Tibial artery (tissue), 4 donors: ENCODE measurements at places on chromosomes 2 and 18.
A peak's percentile ranks its signal among the peaks of the same experiment; 100 is the strongest.

DNA sequence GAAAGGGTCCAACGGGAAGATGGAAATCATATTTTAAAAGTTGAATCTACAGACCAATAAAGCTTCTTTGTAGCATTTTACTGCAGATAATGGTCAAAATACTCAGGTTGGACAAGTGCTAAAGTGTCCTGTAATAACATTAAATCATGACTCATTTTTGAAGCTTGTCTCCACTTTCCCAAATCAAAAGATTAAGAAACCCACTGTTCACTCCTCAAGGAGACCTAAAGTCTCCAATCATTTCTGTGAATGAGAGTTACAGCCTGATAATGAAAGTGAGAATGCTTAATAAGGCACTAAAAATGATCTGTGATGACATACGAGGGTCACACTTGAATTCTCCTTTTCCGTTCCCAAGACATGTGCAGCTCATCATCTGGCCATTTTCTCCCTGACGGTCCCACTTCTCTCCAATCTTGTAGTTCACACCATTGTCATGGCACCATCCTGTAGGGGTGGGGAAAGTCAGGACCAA is 53.4 kb downstream of the ATIC start:
- no peak for DNase-seq

DNA sequence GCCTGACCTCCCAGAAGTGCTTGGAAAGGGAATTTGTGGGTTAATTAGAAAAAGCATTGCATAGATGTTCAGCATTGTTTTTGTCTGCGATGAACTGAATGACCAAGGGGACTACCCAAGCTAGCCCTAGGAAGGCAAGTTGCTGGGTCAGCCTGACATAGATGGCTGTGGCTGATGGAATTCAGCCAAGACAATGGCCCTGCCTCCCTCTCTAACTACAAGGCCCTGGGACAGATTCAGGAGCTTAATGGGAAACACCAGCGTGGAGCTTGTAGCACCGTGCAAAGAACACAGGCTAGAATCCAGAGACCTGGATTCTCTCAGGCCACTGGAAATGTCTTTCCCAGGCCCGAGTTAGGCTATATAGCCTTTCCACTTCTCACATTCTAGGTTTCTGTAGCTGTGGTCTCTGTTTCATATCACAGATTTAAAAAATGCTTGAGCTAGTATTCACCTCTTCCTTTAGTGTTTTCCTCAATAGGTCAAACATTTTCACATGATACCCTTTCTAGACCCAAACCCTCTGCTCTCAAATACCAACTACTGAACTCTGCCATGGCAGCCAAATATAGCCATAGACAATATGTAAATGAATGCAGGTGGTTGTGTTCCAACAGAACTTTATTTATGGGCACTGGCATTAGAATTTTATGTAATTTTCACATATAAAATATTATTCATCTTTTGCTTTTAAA is 294.3 kb upstream of the MEX3C start:
- no peak for DNase-seq

GRCh38 chr2:233006648-233007047 is 6.4 kb downstream of the NGEF start:
- DNase-seq: peak; percentile 38

GRCh38 chr18:62611453-62612288 is 88.8 kb downstream of the ZCCHC2 start:
- no peak for DNase-seq

GRCh38 chr2:10375570-10376281 is 72.4 kb downstream of the ODC1 start:
- DNase-seq: no peak

DNA sequence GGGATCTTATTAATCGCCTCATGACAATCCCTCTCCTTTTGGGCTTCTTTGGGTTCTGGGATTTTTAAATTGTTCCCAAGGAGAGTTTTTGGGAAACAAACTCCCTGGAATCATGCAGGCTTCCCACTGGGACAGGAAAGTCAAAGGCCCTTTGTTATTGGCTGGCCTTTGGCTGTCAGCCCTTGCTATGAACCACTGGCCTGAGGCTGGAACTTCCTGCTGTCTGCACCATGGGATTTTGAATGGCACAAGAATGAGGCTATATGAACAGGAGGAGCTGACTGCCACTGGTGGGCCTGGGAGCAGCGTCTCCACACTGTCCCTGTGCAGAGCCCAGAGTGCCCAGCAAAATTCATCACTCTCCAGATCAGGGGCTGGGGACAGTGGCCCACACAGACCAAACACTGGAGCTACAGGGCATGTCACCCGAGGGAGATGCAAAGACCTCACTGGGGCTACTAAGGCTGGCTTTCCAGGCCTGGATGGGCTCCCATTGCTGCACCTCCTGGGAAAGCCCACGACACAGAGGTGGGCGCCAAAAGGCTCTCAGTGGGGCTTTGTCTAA is 35.7 kb downstream of the STEAP3 start:
- DNase-seq: no peak

GRCh38 chr2:158745067-158745865 is 49.9 kb upstream of the DAPL1 start:
- DNase-seq: no peak

GRCh38 chr2:72204156-72204785 is 56.6 kb upstream of the CYP26B1 start:
- no peak for DNase-seq

GRCh38 chr2:194223218-194223617 is 1433.8 kb upstream of the SLC39A10 start:
- no peak for DNase-seq

- no peak for DNase-seq
Measured at GRCh38 chr2:23635442-23636340, 250.7 kb downstream of the KLHL29 start.

- no peak for DNase-seq
Measured at GRCh38 chr18:44048846-44049245, 631.8 kb upstream of the SETBP1 start.

GRCh38 chr2:190947711-190948251 is 66.2 kb downstream of the STAT1 start:
- no peak for DNase-seq

DNA sequence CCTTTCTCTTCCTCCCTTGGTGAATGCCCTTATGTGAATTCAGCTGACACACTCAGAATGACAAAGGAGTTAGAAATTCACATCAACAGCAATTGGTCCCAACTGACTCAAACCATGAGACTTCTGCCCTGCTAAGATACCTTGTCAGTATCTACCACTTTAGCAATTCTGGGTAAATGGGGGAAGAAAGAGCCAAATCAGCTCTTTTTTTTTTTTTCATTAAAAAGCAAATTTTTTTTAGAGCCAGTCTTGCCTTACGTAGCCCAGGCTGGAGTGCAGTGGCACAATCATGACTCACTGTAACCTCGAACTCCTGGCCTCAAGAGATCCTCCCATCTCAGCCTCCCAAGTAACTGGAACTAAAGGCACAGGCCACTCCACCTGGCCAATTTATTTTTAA is 1.7 kb upstream of the PPP4R1 start:
- DNase-seq: no peak

- no peak for DNase-seq
Measured at GRCh38 chr2:224687156-224687555, 29.0 kb downstream of the CCDC195 start.

- DNase-seq: no peak
Measured at GRCh38 chr2:1862608-1863280, 118.4 kb upstream of the PXDN start.

DNA sequence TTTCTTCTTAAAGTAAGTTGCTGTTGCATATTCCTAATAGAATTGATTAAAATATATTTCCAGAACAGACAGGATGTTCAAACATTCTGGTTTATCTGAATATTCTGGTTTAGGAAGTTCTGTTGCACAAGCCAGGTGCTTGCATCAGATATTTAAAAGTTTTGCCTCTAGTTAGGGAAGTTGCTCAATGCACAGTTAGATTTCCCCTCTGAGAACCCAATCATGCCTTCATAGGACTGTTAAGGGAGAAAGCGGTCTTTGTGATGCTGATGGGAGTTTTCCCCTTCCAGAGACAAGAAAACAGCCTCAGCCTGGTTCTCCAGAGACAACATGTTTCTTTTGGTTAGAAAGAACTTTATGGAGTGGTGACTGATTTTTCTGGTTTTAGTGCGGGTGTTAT is 65.6 kb upstream of the REV1 start:
- no peak for DNase-seq

DNA sequence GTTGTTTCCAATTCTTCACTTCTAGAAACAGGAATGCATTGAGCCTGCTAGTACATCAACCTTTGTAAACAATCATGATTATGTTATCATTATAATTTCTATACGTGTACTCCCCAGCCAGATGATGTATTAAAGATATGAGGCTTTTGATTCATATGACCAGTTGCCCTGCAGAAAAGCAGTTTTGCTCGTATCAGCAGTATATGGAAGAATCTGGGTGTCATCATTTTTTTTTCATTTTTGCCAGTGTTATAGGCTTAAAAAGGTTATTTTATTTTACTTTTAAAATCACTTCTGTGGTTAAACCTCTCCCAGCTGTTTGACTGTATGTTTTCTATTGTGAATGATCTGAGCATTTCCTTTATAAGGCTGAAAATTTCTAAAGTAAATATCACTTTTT is 471.8 kb upstream of the NRP2 start:
- no peak for DNase-seq

- DNase-seq: peak; percentile 24
Measured at GRCh38 chr2:225041207-225041850, 939 bp downstream of the DOCK10 start.

- DNase-seq: no peak
Measured at GRCh38 chr2:174802459-174802858, 38.2 kb upstream of the CHRNA1 start.
